ENCODE measurements at places on chromosomes 5 and 9.

DNA sequence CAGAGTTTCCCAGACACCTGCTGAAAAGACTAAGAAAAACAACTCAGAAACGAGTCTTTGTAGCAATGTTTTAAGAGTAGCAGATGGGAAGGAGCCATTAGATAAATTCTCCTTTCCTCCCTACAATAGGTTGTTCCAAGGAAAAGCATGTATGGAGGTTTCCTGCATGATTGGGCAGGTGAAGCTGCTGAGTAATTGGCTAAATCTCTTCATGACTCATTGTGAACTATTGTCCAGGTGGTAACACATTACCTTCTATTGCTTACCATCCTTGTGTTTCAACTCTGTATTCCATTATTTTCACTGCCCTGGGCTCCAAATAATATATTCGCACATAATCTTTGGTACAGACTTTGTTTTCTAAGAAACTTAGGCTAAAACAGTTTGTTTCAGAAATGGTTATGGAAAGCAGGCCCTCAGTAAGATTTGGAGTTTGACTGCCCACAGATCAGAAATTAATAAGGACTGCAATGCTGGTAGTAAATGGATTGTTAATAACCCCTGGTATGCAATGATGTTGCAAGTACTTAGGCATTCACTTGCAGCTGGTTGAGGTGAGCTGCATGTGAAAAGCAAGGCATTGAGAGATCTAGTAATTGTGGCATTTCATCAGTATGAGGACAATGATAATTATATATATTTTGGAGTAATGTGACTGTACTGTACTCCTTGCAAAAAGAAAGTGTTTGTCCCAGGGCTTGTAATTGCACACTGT, 281.4 kb upstream of the VLDLR start:
- no peak for DNase-seq

DNA sequence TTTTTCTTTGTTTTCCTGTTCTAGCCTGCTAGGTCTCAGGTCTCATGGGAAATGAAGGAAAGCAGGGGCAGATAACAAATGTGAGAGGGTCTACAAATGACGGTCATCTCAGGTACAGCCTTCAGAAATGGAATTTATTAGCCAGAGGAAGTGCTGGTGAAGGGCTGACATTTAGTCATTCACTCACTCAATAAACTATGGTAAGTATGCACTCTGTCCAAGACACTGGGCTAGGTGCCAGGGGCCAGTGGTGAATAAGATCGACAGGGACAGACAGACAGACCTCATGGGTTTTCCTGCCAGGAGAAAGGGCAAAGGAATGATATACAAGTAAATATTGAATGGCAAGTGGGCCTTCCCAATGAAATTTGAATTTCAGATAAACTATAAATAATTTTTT, 6.3 kb downstream of the PDE6A start:
- no peak for DNase-seq

DNA sequence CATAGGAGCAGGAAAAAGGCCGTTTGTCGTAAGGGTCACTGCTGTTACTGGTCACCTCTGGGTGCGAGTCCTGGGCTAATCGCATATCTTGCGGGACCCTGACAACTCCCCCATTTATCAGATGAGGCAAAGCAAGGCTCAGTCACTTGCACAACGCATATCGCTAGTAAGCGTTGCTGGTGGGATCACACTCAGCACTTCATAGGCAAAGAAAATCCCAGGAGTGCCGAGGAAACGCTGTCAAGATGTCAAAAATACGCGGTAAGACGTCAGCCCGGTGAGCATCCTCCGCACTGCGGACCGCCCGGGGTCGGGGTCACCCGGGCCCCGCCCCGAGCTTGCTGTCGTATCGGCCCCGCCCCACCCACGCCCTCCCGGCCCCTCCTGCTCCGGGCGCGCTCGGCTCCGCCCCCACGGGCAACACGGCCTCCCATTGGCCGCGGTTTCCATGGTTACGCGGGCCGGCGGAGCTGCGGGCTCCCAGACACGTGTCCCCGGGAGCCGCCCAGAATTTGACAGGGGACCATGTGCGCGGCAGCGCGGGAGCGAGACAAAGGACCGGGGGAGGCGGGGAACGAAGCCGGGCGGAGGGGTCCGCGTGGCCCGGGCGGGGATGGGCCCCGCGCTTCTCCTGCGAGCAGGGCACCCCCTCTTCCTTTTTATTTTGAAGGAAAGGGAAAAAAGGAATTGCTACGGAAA, 80.2 kb upstream of the IER5L start:
- peak; percentile 84 for DNase-seq

DNA sequence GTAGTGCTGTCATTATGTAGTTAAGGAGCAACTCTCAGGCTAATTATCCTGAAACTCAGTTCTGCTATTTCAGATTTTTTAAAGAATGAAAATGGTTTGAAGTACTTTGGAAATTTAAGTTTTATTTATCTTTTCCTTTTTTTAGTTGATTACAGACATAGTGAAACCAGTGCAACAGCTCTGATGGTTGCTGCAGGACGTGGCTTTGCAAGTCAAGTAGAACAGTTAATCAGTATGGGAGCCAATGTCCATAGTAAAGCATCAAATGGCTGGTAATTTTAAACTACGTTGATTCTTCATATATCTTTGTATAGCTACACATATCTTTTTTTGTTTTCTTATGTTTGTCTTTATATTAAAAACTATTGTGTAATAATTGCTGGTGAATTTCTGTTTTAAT, 34.9 kb downstream of the YTHDC2 start:
- DNase-seq, result no peak

DNA sequence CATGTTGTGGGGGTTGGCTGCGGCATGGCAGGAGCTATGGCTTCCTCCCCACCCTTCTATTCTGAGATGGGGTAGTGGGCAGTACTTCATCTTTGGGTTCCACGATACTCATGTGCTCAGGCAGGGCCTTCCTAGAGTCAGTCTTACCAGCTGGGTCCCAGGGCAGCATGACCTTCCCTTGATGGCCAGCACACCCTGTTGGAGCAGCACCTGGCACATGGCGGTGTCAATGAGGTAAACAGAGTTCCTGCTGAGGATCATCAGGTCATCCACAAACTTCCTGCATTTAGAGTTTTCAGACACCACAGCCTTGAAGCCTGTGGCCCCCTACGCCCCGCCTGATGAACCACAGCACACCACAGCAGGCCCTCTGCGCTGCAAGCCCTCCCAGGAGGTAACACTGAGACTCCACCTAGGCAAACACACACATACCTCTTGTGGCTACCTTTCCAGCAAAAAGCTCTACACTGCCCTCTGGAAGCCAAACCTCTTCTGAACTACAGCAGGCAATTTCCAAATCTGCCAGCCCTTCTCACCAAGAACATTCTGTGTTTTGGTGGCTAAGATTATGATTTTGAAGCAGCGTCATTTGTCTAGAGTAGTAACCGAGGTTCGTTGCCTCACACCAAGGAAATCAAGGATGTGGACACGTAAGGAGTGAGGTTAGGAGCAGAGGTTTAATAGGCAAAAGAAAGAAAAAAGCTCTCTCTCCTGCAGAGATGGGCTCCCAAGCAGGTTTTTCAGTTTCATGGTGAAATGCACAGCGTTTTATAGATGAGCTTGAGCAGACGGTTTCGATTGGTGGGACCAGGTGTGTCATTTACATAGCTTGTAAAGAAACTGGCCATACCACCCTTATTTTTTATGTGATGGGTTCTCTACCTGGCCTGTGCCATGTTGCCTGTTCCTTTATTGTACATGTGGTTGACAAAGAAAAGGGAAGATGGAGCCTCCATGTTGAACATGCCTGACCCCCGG, 20.3 kb upstream of the TMEM174 start:
- DNase-seq, result no peak

Data from HuH-7 (cell line).